ENCODE measurements at places on chromosomes 16 and 17. TPM values are rescaled to one million over a fixed set of nuclear protein-coding genes. Genes with fewer than 3 reads are reported as not detected.

Gene WFIKKN2
- not detected for total RNA-seq

Gene TPPP3
- total RNA-seq: not detected

Gene GRAPL
- 0.25 TPM for total RNA-seq

Gene KRT33A
- not detected for total RNA-seq

Gene MEIOC
- total RNA-seq: 0.06 TPM

All from cardiac ventricle fibroblast (primary cell).